ENCODE measurements at places on chromosomes 16 and 17. TPM values are rescaled to one million over a fixed set of nuclear protein-coding genes. Genes with fewer than 3 reads are reported as not detected.

- DNase-seq: no peak
Observed at GRCh38 chr17:43536236-43536992, 9.7 kb downstream of the ETV4 start.

The PRSS22 gene
- 9.1 TPM for polyA plus RNA-seq

The AXIN2 gene
- 22.0 TPM for polyA plus RNA-seq

The NKD1 gene
- polyA plus RNA-seq: 14.6 TPM

DNA sequence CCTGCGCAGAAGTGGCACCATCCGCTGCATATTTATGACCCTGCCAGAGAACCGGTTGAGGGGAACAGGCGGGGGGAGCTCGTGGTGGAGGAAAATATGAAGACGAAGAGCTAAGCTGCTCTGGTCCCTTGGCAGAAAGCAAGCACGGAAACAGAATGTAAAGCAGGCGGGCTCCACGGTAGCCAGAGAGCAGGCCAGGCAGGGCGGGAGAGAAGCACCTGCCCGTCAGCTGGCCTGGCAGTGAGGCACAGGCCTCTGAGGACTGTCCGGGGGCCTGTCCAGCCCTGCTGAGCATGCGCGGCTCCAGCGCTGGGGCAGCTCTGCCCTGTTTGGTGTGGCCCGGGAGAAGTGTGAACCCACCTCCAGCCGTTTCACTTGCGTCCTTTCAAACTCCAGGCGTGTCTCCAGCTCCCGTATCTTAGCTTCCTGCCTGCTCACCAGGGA is 46.7 kb downstream of the PIPOX start:
- no peak for DNase-seq

- no peak for DNase-seq
Observed at GRCh38 chr17:79041041-79041570, 17.1 kb downstream of the C1QTNF1 start.

The OSBPL7 gene
- polyA plus RNA-seq: 15.8 TPM

GRCh38 chr16:55010492-55011160 is 80.0 kb downstream of the IRX5 start:
- no peak for DNase-seq

The LUC7L3 gene
- 602 TPM for polyA plus RNA-seq

Measured in left renal cortex interstitium (tissue), 4 donors.